NCI-H69 (cell line): ENCODE measurements at places on chromosomes 1 and 21.

DNA sequence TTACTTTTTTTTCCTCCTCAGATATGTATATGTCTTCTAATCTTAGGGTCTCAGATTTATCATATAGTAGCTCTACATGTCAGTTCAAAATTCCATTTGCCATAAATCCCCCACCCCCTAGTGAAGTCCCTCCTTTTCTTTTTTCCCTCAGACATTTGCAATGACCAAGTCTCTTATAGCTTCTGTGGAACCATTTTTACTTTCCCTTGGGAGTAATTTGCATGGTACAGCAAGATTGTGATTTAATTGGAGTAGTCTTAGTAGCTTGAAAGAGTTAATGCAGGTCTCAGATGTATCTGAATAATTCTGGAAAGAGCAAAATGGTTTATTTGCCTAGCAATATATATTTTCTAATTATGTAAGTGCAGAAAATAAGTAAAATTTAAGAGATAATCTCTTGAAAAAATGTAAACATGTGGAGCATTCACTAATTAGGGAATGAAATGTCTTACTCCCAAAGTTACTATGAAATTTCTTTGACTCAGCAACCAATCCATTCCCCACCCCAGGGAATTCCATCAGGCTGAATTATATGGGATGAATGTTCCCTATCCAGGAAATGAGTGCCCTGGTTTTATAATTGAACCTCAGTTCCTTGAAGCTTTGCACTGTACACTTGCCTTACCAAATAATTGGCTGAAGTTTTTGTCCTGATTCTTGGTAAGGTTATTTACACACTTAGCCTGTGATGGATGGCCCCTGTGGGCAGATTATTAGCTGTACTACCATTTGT is 267.0 kb downstream of the DNM3 start:
- DNase-seq, result peak; percentile 67

- no peak for DNase-seq
Measured at GRCh38 chr1:192516776-192517297, 58.7 kb upstream of the RGS1 start.

- no peak for DNase-seq
Measured at GRCh38 chr1:61000327-61000726, 82.0 kb upstream of the NFIA start.

GRCh38 chr1:211697356-211697755 is 21.9 kb upstream of the NEK2 start:
- peak; percentile 89 for DNase-seq
